ENCODE measurements at places on chromosomes 11 and 22.

DNA sequence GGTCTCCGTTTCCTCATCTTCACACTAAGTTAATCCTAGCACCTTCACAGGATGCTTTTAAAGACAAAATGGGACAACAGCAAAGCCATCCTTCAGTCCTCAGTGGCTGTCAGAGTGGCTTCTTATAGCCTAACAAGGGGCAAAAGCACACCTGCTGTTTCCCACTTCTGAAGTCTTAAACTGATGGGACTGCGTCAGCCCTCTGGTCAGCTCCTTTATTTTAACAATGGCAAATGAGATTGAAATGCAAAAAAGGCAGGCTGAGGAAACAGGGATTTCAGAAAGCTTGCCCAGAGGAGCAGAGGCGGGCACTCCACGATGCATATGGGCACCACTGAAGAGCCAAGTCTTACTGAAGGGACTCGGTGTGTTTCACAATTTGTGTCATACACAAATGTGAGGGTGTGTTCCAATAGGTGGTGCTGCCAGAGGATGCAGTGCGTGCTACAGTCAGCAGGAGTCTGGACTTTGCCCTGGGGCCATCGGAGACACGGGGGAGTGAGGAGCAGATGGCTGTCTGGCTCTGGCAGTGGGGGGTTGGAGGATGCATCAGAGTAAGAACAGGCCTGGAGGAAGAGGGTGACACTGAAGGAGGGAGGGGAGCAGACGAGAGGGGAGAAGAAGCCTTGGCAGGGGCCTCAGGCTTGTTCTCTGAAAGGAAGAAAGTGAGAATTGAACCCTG lies 47.3 kb downstream of the TENM4 start:
- no peak for DNase-seq

GRCh38 chr22:43060183-43060582 lies 29.0 kb downstream of the TTLL1 start:
- no peak for DNase-seq

GRCh38 chr11:134333312-134333711 lies 1.5 kb downstream of the GLB1L2 start:
- no peak for DNase-seq

- DNase-seq = no peak
These were observed 9.8 kb downstream of the ARRB1 start for GRCh38 chr11:75341612-75342011.

GRCh38 chr22:48703265-48703941 lies 1124.3 kb downstream of the BRD1 start:
- DNase-seq = no peak

DNA sequence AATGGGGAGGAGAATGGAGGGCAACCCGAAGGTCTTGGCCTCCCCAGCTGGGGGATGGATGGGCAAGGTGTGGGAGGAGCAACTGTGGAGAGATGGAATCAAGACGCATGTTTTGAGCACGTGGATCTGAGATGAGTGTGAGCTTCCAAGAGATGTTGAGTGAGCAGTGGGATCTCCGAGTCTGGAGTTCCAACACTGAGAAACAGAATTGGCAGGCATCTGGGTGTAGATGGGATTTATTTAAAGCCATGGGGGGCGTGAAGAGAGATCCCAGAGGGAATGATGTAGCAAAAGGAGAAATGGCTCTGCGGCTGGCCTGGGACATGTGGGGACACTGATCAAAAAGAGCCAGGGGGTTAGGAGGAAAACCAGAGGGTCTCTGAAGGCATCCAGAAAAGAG lies 95.6 kb downstream of the KIAA1671 start:
- DNase-seq = no peak

DNA sequence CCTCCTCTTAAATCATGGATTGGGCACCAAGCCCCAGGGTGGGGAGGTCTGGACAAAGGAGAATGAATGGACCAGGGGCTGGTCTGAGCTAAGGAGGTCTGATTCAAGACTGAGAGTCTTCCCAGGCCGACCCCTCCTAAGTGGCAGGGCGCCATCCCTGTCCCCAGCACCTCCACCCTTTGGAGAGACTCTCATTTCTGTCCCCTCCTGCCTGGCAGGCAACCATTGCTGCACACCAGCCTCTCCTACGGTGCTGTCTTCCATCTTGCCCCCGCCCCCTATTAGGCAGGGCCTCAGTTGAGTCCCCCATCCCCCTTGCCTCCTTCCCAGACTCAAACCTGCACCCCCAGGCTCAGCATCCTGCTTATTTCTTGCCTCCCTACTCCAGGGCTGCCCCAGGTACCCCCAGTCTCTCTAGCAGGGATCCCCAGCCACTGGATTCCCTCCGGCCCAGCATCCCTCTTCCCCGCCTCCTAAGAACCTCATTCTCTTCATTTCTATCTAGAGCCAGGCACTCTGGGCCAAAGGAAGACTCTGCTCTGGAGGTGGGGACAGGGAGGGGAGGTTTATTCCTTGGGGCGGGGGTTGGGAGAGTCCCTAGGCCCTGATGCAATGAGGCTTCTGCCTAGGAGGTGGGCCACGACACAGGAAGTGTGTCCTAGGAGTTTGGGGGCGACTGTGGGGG lies 1.7 kb upstream of the RCOR2 start:
- DNase-seq = no peak

DNA sequence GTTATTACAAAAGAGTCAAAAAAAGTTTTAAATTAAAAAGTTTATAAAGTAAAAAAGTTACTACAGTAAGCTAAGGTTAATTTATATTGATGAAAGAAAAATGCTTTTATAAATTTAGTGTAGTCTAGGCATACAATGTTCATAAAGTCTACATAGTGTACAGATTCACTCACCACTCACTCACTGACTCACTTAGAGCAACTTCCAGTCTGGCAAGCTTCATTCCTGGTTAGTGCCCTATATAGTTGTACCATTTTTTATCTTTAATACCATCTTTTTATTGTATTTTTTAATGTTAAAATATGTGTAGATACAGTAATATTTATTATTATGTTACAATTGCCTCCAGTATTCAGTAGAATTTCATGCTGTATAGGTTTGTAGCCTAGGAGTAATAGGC lies 2.6 kb upstream of the MMP10 start:
- no peak for DNase-seq

GRCh38 chr11:93512073-93512475 lies 31.1 kb downstream of the SMCO4 start:
- DNase-seq = no peak

- no peak for DNase-seq
These were observed 321.7 kb downstream of the NTM start for GRCh38 chr11:131692151-131692550.

- no peak for DNase-seq
These were observed 70.7 kb downstream of the FLI1 start for GRCh38 chr11:128764424-128765095.

DNA sequence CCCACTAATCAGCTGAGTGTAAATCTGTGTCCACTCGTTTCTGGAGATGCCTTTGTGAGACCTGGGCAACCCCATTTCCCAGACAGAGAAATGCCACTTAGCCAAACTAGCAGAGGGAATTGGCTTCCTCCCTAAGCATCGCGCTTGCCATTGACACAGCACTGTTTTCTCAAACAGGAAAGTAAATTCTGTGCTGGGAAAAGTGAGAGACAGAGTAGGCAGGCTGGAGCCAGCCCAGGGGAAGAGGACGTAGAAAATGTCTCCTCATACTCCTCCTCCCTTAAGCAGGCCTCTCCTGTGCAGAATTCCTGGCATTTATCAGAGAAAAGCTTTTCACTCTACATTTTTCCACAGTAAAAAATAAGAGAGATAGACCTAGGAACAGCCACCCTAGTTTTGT lies 99.1 kb upstream of the AMOTL1 start:
- no peak for DNase-seq

Data from NCI-H226 (cell line).